ENCODE measurements at places on chromosomes 5 and 9.

- DNase-seq = no peak
These were observed 817 bp upstream of the GNE start for GRCh38 chr9:36258996-36259533.

- DNase-seq = no peak
These were observed 31.9 kb upstream of the IL12B start for GRCh38 chr5:159362220-159362619.

DNA sequence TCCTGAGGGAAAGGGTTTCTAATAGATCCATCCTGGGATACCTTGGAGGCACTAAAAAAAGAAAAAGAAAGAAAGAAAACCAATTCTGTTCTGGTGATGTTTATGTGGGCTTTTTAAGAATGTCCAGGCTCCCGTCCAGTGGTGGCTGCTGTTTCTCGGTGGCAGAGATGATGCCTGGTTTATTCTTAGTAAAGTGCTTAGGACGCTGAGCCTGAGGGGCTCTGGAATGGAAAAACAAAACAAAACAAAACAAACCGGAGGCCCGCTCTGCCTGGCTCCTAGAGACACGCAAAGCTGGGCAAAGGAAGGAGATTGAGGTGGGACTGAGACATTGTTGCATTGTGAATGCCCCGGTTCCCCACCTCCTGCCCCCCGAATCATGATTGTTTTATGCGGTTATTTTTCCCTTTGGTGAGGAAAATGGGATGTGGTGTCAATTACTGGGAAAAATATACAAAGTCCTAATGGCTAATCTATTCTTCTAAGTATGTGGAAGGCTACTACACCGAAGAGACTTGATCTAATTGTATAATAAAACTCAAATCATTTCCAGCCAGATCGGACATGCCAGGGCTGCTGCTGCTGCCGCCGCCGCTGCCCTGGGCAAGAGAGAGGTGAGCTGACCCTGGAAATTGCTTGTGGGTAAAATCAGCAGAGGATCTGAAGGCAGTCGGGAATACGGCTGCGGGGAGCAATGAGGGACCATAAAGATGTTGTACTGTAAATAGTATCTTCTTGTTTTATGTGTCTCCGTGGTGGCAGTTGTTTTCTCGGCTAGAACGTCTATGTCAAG, 644.9 kb downstream of the CCDC171 start:
- DNase-seq = no peak

GRCh38 chr5:126460459-126460858, 37.2 kb downstream of the GRAMD2B start:
- no peak for DNase-seq

GRCh38 chr5:142095651-142096330, 12.8 kb upstream of the NDFIP1 start:
- DNase-seq = no peak

Data from skin of body (tissue), 3 donors.